ENCODE measurements at places on chromosomes 5 and 9.
A peak's percentile ranks its signal among the peaks of the same experiment; 100 is the strongest.

- peak; percentile 70 for DNase-seq
These were observed 40.0 kb upstream of the ARSB start for GRCh38 chr5:79025054-79025472.

- DNase-seq, result no peak
These were observed 170.0 kb upstream of the ADAMTS16 start for GRCh38 chr5:4970171-4970570.

- no peak for DNase-seq
These were observed 1.0 kb upstream of the CORO2A start for GRCh38 chr9:98193336-98193944.

GRCh38 chr9:33341182-33341581 lies 50.9 kb downstream of the NFX1 start:
- DNase-seq, result no peak

- no peak for DNase-seq
These were observed 66.8 kb downstream of the FCHO2 start for GRCh38 chr5:73022471-73023169.

GRCh38 chr9:127053960-127054359 lies 68.5 kb downstream of the ANGPTL2 start:
- no peak for DNase-seq

- DNase-seq, result no peak
These were observed 63.7 kb upstream of the IFNK start for GRCh38 chr9:27460226-27461023.

DNA sequence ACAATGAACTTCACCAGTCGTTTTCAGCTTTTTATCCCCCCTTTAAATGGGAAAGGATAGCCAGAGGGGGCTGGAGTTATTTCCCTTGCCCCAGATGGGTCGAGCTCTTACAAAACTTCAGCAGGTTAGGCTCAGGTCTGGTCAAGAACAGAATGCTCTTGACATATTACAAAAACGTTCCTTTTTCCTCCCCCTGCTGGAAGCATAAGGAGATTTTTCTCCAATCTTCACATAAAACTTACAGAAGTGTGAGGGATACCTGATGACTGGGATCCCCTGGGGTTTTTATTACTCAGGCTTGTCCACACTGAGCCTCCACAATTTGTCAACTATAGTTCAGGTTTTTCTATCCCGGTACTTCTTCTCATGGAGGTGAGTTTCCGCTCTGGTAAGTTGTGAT lies 60.8 kb downstream of the CSF2 start:
- DNase-seq, result no peak

Measured in HAP-1 (cell line).